ENCODE measurements at places on chromosomes 7 and 10.

DNA sequence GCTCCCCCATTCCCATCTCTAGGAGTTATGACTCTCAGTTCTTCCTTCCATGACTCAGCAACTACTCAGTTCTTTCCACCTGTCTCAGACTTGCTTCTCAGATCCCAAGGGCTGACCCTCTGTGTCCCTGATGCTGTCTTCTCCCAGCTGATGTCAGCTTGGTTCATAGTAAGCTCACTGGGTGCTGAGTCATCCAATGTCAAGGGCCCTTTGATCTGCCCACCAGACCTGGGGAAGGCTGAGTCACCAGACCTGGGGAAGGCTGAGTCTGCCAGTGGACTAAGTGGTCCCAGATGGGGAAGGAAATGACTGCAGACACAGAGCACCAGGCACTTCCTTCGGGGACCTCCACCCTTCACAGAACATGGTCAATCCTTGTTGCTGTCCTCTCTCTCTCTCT lies 76.1 kb upstream of the ZEB1 start:
- no peak for DNase-seq

GRCh38 chr7:55377162-55377817 lies 12.2 kb downstream of the LANCL2 start:
- no peak for DNase-seq

DNA sequence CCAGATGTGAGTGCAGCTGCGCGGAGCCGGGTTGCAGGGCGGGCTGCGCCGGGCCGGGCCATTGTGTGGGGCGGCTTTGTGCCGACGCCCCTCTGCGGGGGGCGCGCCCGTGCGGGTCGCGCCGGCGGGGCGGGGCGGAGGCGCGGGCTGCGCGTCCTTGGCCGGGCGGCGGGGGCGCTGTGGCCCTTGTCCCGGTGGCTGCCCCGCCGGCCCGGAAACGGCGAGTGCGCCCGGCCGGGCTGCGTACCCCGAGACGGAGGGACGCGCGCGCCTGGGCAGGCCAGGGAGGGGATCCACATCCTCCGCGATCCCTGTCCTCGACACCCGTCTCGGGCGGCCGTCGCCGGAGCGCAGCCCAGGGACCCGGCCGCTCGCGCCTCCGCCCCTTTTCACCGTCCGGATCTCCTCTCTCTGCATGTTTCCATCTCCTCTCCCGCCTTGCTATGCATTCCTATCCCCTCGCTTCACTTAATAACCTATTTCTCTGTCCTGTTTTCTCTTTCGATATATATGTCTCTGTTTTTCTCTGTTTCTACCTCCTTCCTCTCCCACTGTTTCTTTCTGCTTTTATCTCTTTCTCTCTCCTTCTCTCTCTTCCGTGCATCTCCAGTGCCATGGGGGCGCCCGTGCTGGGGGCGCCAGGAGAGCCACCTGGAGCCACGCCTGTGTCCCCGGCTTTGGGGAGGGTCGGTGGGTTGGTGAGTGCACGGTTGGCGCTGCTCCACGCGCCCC lies 765 bp downstream of the PFKFB3 start:
- peak; percentile 62 for DNase-seq

DNA sequence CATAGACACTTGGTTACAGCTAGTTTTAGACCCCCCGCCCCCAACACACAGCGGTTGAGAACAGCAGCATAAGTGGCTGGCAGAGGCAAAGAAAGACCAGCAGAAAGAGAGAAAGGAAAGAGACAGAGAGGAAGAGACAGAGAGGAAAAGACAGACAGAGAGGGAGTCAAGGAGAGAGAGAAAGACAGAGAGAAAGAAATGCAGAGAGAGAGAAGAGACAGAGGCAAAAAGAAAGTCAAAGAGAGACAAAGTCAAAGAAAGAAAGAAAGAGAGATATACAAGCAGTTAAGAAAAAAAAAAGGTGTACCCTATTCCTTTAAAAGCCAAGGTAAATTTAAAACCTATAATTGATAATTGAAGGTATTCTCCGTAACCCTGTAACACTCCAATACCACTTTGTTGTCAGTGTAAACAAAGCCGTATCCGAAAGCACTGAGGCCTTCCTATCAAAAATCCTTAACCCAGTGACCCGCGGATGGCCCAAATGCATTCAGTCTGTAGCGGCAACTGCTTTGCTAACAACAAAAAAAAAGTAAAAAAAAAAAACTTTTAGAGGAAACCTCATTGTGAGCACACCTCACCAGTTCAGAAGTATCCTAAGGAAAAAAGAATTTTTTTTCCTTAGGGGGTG lies 11.9 kb upstream of the SLC12A9 start:
- no peak for DNase-seq

DNA sequence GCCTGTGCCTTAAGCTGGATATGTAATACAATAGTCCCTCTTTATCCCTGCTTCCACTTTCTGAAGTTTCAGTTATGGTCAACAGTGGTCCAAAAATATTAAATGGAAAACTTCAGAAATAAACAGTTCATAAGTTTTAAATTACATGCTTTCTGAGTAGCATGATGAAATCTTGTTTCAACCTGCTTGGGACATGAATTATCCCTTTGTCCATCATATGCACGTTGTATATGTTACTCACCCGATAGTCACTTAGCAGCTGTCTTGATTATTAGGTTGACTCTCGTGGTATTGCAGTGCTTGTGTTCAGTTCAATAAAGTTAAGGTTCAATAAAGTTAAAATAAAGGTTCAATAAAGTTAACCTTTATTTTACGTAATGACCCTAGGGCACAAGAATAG lies 25.5 kb downstream of the C1GALT1 start:
- DNase-seq: no peak

GRCh38 chr10:79267499-79267898 lies 79.8 kb upstream of the PPIF start:
- no peak for DNase-seq

- no peak for DNase-seq
Observed at GRCh38 chr7:138116141-138116540, 39.9 kb downstream of the AKR1D1 start.

- DNase-seq: no peak
Observed at GRCh38 chr10:16789261-16789660, 28.0 kb downstream of the RSU1 start.

GRCh38 chr10:87722716-87723115 lies 63.0 kb downstream of the PAPSS2 start:
- DNase-seq: no peak
